Upper lobe of left lung (tissue), 6 donors: ENCODE measurements at places on chromosomes 7 and 10.

- DNase-seq: no peak
Observed at GRCh38 chr10:80871083-80871482, 333.4 kb downstream of the SH2D4B start.

GRCh38 chr10:104258209-104258608, 3.5 kb downstream of the GSTO1 start:
- no peak for DNase-seq

DNA sequence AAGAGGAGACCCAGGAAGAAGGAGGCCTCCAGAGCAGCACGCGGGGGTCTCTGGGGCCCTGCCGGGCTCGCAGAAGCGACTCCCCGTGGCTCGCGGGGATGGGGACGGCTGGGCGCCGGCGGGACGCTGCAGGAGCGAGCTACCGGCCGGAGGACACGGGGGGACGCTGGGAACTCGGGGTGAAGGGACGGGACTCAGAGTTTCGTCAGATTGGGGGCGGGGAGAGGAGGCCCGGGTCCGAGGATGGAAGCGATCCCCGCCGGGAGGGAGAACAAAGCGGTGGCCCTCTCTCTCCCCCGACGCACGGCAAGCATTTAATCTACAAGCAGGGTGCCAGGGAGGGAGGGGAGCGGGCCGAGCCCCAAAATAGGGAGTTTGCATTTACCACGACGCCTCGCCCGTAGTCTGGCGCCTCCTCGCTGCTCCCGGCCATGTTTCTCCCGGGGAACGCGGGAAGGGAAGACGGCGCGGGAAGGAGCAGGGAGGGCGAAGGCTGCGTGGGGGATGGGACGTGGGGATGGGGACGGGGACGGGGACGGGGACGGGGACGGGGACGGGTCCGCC, at the start of gene PRTFDC1:
PRTFDC1 (minus strand) TSS at position 464 of the 564 bp plus-strand sequence; CDS start at position 433, 31 bp downstream.
- DNase-seq: peak; percentile 23

DNA sequence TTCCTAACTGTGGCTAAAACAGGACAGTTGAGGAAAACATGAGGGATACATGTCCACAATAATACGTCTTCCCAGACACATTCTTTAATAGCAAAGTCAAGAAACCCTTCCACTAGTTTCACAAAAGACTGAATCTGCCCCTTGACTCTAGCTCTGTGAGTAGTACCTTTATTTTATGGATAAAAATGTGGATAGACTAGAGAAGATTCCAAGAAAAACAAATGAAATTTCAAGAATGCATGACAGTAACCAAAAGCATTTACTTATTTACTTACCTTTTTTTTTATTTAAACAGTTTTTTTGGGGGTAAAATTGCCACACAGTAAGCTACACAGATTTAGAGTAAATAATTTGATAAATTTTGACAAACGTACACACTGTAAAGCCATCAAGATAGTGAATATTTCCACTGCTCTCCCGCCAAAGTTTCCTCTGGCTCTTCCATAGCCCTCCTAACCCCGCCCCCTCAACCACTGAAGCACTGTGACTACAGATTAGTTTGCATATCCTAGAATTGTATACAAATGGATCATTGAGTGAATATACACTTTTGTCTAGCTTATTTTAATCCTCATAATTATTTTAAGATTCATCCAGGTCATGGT, 420.4 kb upstream of the ZMIZ1 start:
- no peak for DNase-seq

GRCh38 chr10:7520507-7521485, 110.0 kb upstream of the SFMBT2 start:
- no peak for DNase-seq

- DNase-seq: no peak
Observed at GRCh38 chr10:102501201-102502028, 1.1 kb downstream of the ACTR1A start.

DNA sequence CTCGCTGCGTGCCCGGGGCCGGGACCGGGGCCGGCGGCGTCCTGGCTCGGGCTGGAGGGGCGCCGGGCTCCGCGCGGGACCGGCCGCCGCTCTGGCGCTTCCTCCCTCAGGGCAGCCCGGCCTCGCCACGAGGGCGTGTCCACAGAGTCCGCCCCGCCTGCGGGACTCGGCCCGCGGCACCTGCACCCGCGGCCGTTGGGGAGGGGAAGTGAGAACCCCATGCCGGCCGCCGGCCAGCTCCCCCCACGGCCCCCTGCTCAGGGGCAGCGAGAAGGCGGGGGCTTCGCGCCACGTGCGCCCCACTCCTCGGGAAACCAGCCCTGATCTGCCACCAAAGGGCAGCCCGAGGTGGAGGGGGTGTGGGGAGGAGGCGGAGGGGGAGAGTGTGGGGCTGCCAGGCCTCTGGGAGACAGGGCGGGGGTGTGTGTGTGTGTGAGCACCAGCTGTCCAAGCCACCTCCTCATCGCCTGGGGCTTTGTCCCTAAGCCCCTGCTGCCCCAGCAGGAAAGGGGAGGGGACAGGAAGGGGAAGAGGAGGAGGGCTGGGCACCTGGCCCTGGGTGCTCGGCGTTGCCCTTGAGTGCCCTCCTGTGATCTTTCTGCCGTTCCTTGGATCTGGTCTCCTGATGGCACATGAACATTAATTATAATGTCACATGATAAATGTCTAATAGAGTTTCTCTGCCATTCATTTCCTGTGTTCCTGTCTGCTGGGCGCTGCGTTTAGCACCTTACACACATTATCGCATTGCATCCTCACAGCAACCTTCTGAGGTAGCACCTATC, at the start of gene PIK3AP1:
PIK3AP1 (minus strand) TSS at position 93 of the 785 bp plus-strand sequence. CDS start 120 bp downstream, outside the sequence.
- DNase-seq: peak; percentile 82
